Bronchial epithelial cell (primary cell): ENCODE measurements at places on chromosomes 6 and 20.
A peak's percentile ranks its signal among the peaks of the same experiment; 100 is the strongest.

GRCh38 chr6:28258877-28259777, at the start of gene NKAPL:
Gene NKAPL, plus strand, starts transcription at chr6:28259297. Its CDS starts 75 bp downstream, at chr6:28259372.
- peak; percentile 29 for DNase-seq

DNA sequence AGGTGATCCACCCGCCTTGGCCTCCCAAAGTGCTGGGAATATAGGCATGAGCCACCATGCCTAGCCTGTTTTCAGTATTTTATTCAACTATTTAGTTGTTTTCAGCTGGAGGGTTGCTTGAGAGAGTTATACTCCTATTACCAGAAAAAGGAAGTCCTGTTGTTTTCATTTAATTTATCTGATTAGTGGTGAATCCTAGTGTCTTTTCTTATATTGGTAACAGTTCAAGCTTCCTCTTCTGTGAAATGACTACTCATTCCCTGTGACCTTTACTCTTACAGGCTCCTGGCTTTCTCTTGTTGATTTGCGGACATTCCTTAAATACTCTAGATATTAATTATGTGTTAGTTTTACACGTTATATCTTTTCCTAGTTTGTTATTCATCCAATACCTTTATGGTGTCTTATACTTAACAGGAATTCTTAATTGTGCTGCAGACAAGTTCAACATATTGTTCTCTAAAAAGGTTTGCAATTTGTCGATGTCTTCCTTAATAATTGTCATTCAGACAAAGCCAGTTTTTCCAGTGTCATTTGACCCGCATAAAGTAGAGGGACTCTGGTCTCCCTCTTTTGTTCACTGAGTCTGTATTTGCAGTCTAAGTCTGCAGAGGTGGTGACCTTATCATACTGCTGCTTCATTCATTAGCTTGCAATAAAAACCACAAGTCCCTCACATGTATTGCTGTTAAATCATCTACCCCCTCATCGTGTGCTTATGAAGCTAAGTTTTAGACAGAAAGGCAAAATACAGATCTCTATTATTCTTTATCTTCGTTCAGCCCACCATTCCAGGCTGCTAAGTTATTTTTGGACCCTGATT, 51.4 kb downstream of the ZBTB9 start:
- DNase-seq: no peak

DNA sequence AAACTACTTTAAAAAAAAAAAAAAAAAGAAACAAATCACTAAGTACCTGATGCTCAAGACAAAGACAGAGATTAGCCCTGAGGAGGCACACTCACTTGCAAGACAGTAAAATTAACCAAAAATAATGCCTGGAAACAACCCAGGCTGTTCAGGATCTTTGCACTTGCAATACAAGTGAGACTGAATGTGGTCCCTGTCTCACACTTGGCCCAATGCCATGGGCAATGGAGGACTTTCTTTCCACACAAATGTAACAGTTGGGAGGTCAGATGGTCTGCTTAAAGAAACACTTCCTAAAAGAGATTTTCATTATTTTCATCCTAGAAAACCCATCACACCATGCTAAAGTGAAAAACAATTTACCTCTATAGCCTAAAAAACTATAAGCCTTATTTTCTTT, 16.2 kb downstream of the STAU1 start:
- DNase-seq: no peak

- no peak for DNase-seq
Observed at GRCh38 chr6:147384029-147384428, 124.5 kb upstream of the SAMD5 start.

DNA sequence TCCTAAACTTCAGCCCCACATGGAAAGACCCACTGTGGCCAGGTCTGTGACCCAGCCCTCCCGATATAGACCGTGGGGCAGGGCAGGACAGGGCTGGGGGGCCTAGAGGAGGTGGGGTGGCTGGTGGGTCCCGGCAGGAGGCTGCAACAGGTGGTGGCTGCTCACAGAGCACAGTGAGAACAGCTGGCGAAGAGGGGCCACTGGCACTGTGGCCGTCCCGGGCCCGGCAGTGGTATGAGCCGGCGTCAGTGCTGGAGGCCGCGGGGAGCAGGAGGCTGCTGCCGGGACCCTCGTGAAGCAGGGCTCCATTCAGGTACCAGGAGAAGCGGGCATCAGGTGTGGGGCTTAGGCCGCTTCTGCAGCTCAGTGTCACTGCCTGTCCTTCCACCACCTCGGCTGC, 13.4 kb downstream of the SIGLEC1 start:
- DNase-seq: no peak

- no peak for DNase-seq
Observed at GRCh38 chr6:170177772-170178560, 112.9 kb downstream of the DLL1 start.

DNA sequence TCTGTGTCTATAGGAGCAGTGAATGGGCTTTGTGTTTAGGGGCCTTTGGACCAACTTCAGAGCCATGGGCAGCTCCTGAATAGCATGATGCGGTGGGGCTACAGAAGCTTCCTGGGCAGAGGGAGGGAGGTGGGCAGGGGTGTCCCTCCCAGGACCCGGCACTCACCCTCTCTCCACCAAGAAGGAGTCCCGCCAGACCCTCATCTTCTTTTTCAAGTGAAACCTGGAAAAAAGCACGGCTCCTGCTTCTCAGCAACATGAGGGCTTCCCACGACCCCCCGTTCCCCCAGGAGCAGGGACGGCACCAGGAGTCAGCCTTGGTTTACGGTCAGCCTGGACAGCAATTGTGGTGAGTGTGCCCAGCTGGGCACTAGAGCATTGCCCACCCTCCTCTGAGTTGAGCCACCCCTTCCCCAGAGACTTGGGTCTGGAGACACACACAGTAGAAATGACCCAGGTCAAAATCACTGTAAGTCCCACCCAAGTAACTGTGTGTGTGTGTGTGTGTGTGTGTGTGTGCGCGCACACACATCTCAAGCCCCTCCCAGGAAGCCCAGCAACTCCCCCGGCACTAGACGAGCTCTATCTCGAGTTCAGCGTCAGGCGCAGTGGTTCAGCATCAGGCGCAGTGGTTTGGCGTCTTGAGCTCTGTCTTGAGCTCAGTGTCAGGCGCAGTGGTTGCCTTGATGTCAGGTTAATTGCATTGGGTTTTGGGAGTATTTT, 108.2 kb downstream of the SULF2 start:
- no peak for DNase-seq

DNA sequence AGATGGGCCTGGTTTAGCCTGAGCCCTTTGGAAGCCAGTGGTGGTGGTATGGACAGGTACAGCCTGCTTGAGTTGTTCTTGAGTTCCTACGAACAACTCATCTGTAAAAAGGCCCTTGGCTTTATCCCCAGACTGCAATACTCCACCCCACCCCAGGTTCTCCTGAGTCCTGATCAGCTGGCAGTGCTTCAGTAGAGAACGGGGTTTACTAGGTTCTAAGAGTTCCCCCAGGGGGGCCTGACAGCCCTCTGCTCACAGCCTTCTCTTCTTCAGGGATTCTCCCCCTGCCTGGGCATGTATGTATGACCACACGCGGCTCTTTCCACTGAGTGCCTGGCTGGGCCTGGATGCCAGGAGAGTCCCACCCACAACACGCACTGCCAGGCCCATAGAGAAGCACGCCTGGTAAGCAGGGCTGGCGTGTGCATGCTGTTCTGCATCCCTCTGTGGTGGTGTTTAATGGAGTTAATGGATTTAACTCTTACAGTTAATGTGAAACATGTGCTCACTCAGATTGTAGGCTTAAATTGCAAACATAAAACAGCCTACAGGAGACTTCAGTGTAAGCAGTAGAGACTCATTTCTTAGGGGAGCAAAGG, 44.3 kb upstream of the SLC4A11 start:
- DNase-seq: no peak

- DNase-seq: no peak
Observed at GRCh38 chr6:126199466-126199865, 140.4 kb upstream of the CENPW start.

DNA sequence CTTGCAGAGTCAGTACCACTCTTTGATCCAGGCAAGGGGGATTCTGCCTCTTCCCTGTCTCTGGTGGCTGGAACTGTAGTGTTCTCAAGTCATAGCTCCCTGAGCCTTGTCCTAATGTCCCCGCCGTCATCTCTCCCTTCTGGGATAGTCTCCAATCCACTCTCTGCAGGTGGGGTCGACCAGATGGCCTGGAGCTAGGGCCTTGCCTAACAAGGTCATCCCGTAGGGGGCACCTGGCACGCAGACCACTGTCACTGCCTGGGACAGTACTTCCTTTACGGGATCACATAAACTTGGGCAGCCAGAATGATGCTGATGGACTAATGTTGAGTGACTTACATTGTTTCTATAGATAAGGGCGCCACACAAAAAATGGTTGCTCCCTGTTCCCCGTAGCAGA, 118.9 kb upstream of the SLC22A23 start:
- DNase-seq: no peak

- DNase-seq: peak; percentile 60
Observed at GRCh38 chr20:36792422-36792821, 18.9 kb upstream of the DSN1 start.

GRCh38 chr6:33785778-33786177, 3.2 kb downstream of the LEMD2 start:
- DNase-seq: no peak

GRCh38 chr6:84280639-84281038, 53.2 kb upstream of the CEP162 start:
- no peak for DNase-seq

GRCh38 chr20:39516964-39517363, 554.8 kb downstream of the DHX35 start:
- DNase-seq: no peak

DNA sequence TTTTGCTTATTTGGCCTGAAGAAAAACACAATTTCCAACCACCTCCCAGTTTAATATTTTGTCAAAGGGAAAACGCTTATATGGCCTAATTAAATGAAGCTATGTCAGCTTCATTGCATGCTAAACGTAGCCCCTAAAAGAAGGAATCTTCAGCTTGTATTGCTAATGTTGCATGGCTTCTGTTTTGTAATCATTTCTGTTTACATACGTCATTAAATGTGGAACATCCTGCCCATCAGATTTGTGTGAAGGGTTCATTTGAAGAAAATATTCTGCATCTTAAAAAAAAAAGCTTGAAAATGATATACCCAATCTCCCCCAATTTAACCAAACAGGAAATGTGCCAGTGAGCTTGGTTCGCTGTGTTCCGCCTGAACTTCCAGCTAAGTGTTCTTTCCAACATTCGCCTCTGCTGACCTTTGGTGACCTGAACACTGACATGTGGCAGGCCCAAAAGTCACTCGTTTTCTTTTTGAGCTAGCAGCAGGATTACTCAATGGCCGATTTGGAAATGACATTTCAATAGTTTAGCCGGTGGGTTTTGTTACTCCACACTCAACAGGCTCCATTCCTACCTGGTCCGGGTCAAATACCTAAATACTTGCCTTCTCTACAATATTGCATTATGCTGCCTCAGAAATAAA, 12.7 kb upstream of the SIRT5 start:
- no peak for DNase-seq

GRCh38 chr20:1332749-1333300, 3.9 kb upstream of the SDCBP2 start:
- DNase-seq: no peak

GRCh38 chr20:42572320-42573016, 617.2 kb downstream of the PTPRT start:
- no peak for DNase-seq

DNA sequence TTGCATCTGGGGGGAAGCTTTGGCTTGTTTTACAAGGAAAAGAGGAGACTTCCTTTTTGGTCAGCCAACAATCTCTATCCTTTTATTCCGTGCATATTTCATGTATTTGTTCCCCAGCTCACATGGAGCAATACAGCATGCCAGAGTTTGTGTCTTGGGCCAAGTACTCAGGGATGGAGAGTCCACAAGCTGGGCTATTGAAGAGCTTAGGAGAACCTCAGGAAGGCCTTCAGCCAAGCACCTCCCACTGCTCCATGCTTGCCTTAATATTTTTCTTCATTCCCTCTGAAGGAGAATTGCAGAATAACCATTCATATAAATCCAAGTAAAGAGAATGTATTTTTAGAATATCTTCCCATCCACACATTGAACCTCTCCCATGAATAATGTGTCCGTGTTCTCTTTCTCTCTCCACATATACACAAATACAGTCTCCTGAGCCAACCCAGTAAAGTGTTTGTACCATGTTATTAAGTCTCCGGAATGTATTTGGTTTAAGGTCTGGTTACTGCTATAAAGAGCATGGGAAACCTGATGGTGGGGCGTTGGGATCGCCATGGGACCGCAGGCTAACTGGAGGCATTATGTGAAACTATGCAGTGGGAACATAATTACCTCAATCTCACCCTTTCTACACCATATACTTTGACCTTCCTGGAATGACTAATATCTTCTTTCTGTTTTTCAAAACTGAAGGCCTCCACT, 3.0 kb downstream of the LAMA4 start:
- DNase-seq: no peak

GRCh38 chr6:139016337-139017213, 12.0 kb upstream of the ABRACL start:
- DNase-seq: no peak

GRCh38 chr6:2434116-2434515, 188.7 kb upstream of the GMDS start:
- DNase-seq: peak; percentile 93

GRCh38 chr20:62357187-62357667, 9.9 kb downstream of the LAMA5 start:
- DNase-seq: peak; percentile 57

- DNase-seq: no peak
Observed at GRCh38 chr6:46486181-46486580, 5.1 kb downstream of the RCAN2 start.

DNA sequence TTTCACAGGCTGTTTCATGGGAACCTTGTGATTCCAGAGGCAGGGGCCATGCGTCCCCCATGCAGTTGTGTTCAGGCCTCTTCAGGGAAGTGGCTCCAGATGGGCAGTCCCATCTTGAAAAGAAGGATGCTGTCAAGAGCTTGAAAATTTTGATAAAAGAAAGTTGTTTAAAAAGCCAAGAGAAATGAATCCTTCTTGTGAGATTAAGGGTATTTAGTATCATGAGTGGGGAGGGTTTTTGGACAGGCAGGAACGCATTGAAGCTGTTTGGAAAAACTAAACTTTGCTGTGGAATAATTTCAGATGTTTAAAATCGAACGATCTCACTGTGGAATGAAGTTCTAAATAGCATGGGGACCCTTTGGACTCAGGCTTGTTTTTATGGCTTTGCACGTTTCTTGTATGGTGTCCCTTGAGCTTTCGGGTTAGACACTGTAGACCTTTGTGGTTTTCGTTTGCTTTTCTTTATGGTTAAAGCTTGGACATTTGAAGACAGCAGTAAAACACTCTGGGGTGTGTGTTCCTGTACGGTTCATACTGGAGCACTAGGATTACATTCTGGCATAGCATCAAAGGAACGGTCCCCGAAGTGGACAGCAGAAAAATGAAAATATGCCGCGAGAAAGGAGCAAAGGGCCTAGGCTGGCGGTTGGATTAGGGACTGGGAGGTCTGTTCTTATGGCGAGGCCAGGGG, 18.2 kb downstream of the KIF25 start:
- DNase-seq: no peak

DNA sequence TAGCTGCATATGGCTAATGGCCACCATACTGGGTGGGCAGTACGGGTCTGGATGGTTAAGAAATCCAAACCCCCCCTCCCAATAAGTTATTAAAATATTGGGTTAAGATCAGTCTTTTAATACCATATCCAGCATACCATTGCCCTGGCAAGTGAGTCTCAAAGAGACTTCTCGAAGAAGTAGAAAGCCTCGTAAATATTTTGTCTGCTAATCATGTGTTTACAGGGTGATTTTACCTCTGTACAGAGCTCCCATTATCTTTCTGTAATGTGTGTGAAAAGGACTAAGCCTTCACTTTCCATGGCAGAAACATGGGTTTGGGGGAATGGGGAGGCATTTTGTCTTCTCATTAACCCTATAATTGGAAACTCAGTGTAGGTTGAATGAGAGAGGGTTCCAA, 174.7 kb upstream of the LAMP5 start:
- no peak for DNase-seq

- DNase-seq: peak; percentile 37
Observed at GRCh38 chr20:53664121-53664520, 70.5 kb upstream of the ZNF217 start.
